M059J (cell line): ENCODE measurements at places on chromosomes 3 and 15.

- no peak for DNase-seq
These were observed 4.0 kb downstream of the RPL14 start for GRCh38 chr3:40461161-40461560.

- no peak for DNase-seq
These were observed 51.3 kb upstream of the SCAANT1 start for GRCh38 chr3:63963496-63963895.

DNA sequence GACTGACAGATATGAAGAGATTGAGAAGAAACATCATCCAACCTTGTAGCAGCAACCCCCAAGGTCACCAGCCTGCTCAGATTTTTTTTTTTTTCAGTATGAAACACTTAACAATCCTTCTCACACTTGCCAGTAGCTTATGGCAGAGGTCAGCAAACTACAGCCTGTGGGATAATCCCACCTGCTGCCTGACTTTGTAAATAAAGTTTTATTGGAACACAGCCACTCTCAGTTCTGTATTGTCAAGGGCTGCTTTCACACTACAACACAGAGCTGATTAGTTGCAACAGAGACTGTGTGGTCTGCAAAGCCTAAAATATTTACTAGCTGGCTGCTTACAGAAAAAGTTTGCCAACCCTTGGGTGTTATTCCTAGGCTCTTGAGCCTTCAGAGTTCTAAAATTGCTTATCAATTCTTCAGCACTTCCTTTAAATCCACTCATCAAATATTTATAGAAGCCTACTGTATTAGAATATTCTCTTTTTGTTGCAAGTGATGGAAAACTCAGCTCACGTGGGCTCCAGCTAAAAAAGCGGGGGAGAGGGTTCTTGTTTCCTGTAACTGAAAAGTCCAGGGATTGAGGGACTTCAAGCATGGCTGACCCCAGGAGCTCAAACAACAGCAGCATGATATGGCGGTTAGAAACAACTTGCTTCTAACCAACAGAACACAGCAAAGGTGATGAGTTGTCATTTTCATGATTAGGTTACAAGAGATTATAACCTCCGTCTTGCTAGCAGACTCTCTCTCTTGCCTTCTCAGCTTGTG lies 246.1 kb downstream of the SHQ1 start:
- no peak for DNase-seq

DNA sequence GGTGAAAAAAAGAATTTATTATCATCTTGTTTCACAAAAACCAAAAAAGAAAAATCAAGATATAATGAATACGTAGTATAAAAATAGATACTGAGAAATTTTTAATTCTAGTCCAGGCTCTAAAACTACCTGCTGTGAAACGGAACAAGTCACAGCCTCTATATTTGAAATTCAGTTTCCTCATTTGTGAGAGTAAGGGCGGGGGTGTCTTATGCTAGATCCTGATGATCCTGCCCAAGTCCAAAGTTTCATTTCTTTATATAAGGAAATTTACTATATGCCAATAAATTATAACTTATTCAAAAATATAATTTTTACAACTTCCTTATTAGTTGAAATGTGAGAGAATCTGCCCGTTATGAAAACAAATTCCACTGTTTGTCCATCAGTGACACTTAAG lies 385.7 kb downstream of the CGGBP1 start:
- DNase-seq: no peak

DNA sequence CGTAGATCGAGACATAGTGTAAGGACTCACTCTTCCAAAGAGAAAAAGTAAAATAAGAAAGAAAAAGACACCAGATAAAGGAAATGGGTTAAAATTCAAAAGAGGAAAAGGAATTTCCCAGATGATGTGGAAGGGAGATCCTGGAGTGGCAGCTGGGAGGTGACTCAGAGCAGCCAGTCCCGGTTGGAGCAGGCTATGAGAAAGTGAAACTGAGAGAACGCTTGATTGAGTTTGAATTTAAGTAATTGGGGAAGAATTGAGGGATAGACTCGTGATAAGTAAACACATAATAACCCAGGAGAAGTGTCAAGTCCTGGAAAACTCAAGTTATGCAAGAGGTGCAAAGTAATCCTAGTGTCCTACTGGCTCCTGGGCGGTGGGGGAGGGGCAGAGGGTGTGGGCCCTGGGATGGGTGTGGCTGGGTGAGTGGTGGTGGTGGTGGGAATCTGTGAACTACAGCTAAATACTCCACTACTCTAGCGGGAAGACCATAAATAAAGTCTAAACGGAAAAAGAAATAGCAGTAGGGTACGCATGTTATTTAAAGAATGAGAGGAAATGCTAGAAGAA lies 1.2 kb downstream of the PRR20G start:
- DNase-seq: peak; percentile 75

DNA sequence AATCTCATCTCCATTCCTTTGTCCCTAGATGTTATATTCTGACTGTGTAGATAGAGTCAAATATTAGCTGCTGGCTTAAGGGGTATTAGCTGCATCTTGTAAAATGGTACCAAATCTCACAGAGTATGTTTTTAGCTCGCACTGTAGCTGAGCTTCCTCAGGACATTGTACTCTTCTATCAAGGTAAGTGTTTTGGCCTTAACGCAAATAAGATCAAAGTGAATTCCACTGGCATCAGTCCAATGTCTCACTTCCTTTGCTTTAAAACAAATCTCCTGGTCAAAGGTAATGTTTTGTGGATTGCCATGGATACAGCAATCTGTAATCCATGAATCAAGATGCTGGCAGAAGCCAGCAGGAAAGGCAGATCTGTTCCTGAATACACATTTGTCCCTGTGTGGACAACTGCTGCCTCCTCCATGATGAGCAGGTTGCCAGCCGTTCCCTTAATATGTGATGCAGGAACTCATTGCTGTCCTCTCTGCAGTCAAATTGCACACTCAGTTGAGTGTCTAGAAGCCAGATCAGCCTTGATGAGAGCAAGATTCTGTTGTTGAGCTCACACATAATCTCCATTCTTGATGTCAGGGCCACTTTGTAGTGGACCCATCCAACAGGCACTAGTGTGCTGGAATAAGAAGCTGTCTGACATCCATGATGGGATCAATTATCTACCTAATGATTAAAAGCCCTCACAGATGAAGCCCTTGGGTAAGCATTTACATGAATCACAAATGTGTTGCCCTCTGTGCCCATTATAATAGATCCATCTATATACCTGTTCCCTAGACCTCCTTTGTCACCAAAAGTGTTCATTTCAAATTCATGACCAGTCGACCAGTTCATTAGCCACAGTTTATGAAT lies 96.6 kb upstream of the AGTR1 start:
- DNase-seq: peak; percentile 21

DNA sequence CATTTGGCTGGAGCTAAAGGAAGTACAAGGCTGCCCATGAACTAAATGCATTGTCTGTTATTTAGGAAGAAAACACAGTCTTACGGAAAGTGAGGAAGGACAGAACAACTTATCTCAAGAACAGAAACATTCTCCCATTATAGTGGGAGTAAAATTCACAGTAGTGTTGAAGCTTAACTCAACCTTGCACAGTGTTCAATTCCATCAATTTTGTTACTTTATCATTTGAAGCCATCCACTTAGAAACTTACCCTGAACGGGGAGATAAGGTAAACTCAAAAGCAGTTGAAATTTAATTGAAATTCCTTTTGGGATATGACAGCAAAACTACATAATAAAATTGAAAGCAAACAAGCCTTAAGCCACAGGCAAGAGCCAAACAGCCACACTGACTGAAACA lies 186.9 kb downstream of the PCCB start:
- DNase-seq: no peak

- peak; percentile 29 for DNase-seq
These were observed 45.1 kb upstream of the TPM1 start for GRCh38 chr15:62997441-62997840.

GRCh38 chr15:78394981-78395616 lies 42.9 kb upstream of the IREB2 start:
- DNase-seq: no peak

DNA sequence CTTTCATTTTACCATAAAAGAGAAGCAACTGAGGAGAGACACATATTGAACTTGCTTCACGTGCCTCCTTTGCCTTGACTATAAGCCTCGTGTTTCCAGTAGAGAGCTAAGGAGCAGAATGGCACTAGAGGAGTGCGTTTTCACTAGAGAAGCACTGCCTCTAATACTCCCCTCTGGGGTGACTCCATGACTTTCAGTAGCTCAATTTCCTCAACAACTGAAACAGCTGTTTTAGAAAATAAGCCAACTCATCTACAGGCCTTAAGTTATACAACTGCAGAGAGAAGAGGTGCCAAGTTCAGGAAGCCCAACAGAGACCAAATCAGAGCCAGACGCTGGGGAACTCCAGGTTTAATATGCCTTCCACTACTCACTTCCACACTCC lies 1.9 kb downstream of the UBP1 start:
- peak; percentile 36 for DNase-seq

DNA sequence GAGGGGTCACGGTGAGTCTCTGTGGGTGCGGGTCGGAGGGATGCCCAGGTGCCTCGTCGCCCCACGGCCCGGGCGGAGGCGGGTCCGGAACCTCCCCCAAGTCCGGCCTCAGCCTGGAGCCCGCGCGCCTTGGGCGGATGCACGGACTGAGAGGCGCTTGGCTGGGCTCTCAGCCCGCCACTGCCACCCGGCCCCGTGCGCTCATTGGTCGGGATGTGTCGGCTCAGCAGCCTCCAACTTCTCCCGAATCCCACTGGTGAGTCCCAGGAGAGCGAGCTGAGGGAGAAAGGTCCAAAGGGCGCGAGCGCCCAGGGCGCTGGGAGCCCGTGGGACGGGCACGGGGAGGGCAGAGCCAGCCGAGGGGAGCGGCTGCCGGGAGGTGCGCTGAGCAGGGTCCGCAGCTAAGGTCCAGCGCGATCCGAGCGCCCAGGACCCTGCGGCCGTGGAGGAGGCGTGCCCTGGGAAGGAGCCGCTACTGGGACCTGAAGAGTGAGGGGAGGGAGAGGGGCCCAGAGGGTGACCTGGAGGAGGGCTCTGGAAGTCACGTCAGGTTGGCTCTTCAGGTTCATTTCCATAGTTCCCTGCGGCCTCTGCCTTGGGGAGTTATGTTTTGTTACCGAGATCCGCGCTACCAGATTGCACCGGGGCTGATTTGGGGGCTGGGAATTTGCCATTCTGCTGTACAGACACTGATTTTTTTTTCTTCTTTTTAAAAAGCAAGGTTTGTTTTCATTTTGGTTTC lies at the start of gene MME:
Gene MME (plus strand): TSS at position 574 of the 742 bp plus-strand sequence. CDS start 3,849 bp downstream, outside the sequence.
- DNase-seq: peak; percentile 76

DNA sequence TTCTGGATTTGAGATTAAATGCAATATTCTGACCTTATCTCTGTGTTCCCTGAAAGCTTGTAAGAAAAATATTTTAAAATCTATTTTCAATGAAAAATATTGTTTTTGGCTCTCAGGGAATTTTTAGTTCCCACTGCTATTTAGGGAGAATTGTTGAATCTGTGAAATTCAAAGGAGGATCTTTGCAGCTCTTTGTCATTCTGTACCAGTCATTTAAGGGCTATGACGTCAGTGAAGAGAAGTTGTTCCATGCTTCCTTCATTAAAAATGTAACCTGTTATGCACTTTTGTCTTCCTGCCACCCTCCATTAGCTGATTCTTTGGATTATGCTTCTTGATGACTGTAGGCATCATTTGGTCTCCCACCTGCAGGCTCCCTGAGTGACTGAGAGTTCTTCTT lies 427.8 kb upstream of the C2CD4B start:
- no peak for DNase-seq

DNA sequence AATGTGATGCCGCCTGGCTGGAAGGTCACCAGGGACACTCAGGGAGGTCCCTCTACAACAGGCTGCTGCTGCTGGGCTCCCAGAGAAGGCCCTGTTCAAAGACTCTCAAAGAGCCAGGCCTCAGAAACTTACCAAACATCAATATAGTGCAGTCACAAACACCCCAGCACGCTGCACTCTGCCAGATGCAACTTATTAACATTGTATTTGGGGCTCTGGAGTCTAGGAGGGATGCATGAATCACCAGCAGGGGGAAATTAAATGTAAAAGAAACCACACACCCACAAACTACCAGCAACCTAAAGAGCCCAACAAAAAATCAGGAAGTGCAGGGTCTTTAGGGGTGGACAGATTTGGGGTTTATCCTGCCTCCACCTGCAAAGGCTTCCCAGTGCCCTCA lies 74.6 kb upstream of the SPATA12 start:
- peak; percentile 5 for DNase-seq

GRCh38 chr15:71085809-71086208 lies 29.5 kb upstream of the THSD4 start:
- DNase-seq: no peak

DNA sequence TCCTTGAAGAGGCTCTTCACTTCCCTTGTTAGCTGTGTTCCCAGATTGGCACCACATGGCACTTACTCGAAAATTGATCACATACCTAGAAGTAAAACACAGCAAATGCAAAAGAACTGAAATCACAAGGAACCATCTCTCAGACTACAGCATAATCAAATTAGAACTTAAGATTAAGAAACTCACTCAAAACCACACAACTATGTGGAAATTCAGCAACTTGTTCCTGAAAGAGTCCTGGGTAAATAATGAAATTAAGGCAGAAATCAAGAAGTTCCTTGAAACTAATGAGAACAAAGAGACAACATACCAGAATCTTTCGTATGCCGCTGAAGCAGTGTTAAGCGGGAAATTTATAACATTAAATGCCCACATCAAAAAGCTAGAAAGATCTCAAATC lies 566.3 kb upstream of the TGFBR2 start:
- DNase-seq: no peak

- no peak for DNase-seq
These were observed 168.7 kb downstream of the POTEB3 start for GRCh38 chr15:21271566-21271965.

DNA sequence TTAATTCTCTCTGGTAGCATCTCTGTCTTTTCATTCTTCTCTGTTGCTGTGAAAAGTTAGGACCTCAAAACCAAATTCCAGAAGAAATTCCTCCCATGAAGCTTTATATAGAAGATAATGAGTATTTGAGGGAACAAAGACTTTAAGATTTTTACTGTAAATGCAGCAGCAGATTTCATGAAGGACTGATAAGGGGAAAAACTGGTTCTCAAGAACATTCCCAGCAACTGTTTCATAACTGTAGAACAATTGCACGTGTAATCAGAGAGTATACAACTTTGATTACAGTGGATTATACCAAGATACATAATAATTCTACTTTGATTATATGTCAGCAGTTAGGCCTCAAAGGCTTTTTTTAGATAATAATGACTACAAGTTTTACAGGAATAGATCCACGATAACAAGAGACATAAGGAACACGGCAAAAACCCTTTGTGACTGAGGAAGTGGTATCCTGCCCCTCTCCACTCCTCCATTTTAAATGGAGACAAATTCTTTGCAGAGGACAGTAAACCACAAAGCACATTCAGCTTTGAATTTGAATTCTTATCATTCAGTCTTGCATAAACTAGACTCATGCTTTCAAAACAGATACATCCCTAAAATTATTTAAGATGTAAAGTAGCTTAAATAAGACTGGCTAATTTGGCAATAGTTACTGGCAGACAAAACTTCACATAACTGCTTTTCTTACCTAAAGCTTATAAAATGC lies 42.9 kb upstream of the DIPK2A start:
- no peak for DNase-seq

GRCh38 chr3:25125201-25125600 lies 302.9 kb upstream of the RARB start:
- no peak for DNase-seq

- no peak for DNase-seq
These were observed 84.3 kb upstream of the ARL6 start for GRCh38 chr3:97680210-97680609.
